ENCODE measurements at places on chromosomes 7 and 10.
A peak's percentile ranks its signal among the peaks of the same experiment; 100 is the strongest.

- no peak for DNase-seq
These were observed 18.4 kb downstream of the TRIM24 start for GRCh38 chr7:138478499-138478908.

DNA sequence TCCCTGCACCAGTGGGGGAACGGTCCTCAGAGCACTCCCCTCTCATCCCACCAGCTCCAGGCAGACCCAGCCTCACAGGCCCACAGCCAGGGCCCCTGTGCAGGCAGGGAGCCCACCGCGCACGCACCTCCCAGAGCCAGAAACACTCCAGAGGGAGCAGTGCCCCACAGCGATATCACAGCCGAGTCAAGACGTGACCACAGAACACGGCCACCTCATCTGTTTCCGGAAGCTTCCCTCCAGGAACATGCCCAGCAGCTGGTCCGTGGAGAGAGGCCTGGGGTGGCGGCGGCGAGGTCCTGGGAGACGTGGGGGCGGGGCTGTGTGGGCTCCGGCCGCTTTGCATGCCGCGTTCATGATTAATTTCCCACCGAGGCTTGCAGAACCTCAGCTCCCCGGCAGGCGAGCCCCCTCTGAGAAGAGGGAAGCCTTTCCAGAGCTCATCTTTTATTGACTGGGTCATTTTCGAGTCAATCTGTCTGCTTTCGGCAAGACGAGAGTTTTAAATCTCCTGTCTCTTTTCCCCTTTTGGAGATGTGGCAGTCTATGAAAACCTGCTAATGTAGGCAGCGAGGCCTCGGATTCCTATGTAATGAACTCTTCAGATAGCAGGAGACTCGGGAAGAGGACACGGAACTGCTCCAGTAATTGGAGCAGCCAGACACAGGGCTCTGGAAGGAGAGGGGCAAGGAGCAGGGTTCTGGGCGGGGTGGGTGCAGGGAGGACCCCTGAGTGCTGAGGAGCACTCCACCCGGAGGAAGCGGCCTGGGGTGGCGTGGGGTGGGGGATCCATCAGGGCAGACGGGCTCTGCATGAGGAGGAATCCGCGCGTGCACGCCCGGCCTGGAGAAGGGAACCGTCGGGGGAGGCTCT, 242.8 kb downstream of the ELFN1 start:
- no peak for DNase-seq

GRCh38 chr10:100370714-100371481, 23.9 kb downstream of the SCD start:
- no peak for DNase-seq

DNA sequence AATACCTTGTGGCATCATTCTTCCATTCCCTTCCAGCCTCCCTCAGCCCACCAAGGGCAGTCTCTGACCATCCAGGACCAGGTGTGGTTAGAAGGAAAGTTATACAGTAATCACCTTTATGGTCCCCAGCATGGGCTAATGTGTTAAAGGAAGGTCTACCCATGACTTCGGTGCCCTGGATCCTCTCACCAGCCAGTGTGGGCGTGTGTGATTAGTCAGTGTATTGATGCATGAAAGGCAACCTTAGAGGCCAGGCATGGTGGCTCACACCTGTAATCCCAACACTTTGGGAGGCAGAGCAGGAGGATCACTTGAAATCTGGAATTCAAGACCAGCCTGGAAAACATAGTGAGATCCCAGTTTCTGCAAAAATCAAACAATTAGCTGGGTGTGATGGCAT, 88.9 kb downstream of the APBB1IP start:
- DNase-seq = no peak

DNA sequence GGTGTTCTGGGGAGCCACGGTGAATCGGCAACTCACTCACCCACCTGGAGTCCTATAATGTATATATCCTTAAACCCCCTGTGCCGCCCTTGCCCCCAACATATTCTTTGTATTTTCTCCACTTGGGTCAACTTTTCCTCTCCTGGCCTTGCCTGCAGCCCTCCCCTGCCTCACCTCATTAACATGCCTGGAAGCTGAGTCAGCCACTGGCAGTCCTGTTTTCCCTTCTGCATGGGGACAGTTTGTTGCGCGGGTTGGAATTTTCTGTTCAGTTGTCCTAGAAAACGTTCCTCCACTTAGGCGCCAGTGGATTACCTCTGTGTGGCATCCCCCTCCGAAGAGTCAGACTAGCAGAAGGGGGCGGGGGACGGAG, 97.4 kb downstream of the C10orf105 start:
- DNase-seq = no peak

DNA sequence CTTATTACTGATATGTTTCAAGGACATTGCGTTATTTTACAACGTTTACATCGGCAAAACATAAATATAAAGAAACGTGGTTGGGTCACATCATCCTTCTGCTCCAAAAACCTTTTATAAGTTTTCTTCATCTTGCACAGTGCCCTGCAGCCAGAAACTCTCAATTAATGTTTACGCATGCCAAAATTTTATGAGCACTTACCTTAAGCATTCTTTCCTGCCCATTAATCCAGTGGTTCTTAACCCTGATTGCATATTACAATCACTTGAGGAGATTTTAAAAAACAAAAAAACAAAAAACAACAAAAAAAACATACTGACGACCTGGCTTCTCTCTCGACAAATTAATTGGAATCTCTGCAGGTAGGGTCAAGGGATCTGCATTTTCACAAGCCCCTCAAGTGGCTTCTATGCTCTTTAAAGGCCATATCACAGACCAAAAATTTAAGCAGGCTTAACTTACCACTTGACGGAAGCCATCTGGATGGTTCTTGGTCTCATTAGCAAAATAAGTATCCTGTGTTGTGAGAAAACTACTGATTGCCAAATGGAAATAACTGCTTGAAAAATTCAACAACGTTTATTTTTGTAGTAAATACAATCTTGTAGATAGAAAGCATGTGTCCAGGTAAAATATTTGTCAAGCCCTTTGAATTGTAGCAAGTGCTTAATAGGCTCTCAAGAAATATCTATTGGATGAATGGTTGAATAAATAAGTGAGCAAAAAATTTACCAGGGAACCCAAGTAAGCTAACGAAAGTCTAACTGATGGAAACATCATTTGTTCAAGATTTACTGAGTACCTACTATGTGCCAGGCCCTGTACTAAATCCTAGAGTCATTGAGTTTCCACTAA, 30.9 kb upstream of the SLC16A12 start:
- DNase-seq = no peak

GRCh38 chr10:33040436-33040835, 82.4 kb upstream of the ITGB1 start:
- no peak for DNase-seq

DNA sequence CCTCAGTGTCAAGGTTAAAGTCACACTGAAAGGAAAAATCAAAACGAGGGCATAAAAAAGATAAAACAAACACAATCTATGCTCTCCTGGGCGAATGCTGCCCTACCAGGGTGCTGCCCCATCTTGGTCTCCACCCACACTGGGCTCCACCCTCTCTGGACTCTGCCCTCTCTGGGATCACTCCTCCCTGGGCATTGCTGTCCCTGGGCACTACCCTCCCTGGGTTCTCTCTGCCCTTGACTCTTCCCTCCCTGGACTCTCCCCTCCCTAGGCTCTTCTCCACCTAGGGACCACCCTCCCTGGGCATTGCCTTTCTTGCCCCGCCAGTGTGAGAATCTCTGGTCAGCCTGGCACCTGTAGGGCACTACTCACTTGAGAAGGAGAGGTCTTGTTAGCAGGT, 8.6 kb downstream of the GDF2 start:
- no peak for DNase-seq

DNA sequence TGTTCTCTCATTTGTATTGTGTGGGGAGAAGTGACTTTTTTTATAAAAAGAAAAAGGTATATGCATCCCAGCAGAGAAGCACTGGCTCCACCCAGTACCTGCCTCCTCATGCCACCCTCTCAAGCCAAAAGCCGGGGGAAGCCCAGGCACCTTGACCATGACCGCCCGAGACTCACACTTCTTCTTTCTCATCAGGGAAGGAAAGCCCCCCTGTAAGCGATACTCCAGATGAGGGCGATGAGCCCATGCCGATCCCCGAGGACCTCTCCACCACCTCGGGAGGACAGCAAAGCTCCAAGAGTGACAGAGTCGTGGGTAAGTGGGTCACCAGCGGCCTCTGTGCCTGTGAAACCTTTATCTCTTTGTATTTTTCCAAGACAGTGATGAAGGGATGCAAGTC, 22.9 kb downstream of the IKZF1 start:
- DNase-seq = no peak

DNA sequence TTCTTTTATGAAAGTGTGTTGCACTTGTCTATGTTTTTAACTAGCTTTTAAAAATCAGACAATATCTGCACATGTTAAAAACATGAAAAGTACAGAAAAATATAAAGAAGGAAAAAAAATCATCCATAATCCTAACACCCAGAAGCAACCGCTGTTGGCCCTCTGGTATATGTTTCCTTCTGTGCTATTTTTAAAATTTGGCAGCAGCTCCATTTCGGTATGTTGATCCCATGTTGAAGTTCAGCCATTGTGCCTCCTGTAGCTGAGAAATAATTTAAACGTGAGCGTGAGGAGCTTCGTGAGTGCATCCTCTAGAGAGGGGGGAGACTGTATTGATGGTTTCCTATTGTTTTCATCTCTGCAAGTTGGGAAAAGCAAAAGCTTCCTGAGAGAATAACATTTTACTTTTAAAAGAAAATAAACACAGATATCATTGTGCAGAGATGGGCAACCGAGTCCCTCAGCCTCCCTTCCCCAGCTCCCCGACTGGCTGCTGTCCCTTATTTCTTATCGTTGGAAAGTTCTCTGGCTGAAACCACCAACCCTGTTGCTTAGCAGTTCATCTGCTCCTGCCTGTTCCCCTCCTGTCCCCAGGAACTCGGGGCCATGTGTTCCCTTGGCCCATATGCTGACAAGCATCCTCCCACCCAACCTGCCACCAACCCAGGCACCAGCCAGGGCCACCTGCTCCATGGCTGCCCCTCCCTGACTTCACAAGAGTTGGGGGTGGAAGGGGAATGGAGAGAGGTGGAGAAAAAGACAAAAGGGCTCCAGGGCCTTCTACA, 499.1 kb upstream of the PODXL start:
- peak; percentile 33 for DNase-seq
